ENCODE measurements at places on chromosomes 2 and 18.

- DNase-seq = no peak
Measured at GRCh38 chr2:8719528-8719927, 37.7 kb downstream of the ID2 start.

DNA sequence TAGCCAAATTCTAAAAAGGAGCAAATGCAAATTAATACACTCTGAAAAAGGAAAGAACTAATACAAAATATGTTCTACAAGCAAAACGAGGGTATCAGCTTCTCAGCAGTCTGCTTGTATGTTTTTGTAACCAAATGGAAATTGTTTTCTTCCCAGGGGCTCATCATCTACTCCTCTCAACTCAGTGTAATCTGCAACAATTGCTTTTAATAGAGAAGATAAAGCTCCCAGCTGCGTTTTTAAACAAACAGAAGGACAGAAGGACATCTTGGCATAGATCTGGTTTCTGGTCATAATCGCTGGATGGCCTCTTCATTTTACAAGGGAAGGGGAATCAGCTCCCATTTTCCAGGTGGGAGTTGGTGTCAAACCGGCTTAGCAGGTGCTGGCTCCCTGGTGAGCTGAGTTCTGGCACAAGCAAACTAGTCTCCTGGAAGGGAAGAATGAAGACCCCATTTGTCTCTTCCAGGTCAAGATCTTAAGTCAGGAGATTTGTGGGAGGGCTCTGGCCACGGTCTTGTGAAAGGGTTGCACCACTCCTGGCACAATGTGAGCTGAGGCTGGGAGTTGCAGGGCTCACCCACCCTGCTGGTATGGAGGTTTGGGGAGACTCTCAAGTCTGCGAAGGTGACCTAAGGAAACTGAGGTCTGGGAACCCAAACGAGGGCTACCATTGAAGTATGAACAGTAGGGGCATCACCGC is 41.6 kb downstream of the NPPC start:
- DNase-seq = no peak

GRCh38 chr2:238462782-238463396 is 36.2 kb downstream of the ASB1 start:
- DNase-seq = peak; percentile 45

GRCh38 chr2:171530378-171530777 is 8.1 kb downstream of the CYBRD1 start:
- no peak for DNase-seq

GRCh38 chr2:138581909-138582308 is 80.3 kb downstream of the SPOPL start:
- DNase-seq = no peak

DNA sequence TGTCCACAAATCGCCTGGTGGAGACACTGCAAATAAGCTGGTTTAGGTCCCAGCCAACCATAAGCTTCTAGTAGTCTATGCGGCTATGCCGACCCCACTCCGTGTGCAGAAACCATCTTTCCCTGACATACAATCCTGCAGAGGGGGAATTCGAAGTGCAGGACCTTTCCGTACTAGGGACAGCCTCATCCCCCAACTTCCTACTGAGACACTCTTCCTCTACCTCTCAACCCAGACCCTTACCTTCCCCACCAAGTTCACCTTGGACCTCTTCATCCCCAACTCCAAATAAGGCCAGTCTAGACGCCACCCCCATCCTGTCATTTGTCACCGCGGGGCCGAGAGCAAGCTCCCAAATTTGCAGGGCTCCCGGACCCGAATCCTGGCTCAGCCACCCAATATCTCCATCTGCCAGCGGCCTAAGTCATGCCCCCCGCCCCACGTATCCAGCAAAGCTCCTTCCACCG is 496 bp downstream of the SUCLG1 start:
- no peak for DNase-seq

- no peak for DNase-seq
Measured at GRCh38 chr2:33425586-33426031, 50.8 kb upstream of the RASGRP3 start.

DNA sequence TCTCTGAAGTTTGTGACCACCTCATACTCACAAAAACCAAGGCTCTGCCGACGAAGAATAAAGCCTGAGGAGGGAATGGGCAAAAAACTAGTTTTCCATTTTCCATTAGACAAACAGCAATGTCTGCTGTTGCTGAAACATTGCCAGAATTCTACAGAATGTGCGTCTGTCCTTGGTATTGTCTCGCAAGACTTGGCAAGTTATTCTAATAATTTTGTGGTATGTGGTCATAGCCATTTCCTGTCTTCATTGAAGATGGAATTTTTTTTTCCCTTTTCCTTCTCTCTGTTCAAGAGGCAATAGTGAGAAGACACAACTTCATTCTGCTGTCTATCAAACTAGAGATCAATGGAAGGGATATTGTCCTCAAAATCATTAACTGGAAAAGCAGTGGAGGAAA is 296.1 kb downstream of the RND3 start:
- DNase-seq = peak; percentile 55

GRCh38 chr2:142875652-142876051 is 1.8 kb upstream of the KYNU start:
- no peak for DNase-seq

DNA sequence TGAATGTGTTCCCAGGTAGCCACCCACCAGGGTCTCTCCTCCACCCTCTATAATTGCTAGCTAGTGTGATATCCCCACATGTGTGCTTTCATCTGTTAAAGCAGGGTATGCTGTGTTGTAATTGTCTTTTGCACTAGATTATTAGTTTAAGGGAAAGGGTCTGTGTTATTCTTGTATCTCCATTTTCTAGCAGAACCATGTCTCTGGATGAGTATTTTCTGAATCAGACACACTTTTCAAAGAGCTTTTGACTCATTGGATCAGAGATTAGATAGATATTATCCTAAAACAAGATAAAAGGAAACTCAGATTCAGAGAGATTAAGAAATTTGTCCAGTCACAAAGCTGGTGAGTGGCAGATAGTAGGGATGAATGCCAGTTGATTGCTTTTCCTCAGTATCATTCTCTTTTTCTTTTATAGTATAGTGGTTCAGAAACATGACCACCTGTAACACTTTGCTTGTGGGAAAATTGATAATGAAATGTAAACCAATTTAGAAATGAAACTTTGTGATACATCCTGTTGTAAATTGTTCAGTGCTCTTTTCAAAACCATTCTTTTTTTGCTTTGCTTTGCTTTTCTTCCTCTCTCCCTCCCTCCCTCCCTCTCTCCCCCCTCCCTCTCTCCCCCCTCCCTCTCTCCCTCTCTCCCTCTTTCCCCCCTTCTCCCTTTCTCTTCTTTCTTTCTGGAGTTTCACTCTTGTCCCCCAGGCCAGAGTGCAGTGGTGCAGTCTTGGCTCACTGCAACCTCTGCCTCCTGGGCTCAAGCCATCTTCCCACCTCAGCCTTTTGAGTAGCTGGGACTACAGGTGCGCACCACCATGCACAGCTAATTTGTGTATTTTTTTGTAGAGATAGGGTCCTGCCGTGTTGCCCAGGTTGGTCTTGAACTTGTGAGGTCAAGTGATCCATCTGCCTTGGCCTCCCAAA is 7.4 kb downstream of the MIB1 start:
- DNase-seq = no peak

GRCh38 chr2:229521576-229521975 is 192.8 kb downstream of the DNER start:
- no peak for DNase-seq

DNA sequence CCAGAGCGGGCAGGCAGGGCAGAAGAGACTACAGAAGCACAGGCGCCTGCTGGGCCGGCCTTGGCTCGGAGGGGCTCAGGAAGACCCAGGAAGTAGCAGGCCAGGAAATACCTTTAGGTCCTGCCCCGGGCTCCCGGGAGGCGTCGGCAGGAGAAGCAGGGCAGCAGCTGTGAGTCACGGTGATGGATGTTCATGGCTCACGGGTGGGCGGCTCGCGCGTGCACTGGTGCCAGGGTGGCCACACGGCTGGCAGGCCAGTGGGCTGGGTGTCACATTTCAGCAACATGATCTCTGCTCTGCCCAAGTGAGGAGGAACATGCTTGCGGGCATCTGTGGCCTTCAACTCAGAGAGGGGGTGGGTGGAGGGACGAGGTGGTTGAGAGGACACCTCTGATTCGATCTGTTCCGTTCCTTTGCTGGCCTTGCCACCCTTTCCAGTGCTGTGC is 139.3 kb downstream of the KLHL29 start:
- DNase-seq = peak; percentile 83

DNA sequence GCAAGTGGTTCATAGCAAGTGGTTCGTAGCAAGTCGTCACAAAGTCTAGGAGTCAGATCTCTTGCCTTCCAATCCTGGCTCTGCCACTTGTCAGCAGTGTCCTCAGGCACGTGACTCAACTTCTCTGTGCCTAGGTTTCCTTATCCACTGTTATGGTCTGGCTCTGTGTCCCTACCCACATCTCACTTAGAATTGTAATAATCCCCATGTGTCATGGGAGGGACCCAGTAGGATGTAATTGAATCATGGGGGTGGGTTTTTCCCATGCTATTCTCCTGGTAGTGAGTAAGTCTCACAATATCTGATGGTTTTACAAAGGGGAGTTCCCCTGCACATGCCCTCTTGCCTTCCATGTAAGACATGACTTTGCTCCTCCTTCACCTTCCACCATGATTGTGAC is 51.8 kb upstream of the AP1S3 start:
- no peak for DNase-seq

- no peak for DNase-seq
Measured at GRCh38 chr2:205170399-205170798, 511.9 kb upstream of the NRP2 start.

GRCh38 chr2:171841996-171842395 is 52.0 kb downstream of the SLC25A12 start:
- no peak for DNase-seq

DNA sequence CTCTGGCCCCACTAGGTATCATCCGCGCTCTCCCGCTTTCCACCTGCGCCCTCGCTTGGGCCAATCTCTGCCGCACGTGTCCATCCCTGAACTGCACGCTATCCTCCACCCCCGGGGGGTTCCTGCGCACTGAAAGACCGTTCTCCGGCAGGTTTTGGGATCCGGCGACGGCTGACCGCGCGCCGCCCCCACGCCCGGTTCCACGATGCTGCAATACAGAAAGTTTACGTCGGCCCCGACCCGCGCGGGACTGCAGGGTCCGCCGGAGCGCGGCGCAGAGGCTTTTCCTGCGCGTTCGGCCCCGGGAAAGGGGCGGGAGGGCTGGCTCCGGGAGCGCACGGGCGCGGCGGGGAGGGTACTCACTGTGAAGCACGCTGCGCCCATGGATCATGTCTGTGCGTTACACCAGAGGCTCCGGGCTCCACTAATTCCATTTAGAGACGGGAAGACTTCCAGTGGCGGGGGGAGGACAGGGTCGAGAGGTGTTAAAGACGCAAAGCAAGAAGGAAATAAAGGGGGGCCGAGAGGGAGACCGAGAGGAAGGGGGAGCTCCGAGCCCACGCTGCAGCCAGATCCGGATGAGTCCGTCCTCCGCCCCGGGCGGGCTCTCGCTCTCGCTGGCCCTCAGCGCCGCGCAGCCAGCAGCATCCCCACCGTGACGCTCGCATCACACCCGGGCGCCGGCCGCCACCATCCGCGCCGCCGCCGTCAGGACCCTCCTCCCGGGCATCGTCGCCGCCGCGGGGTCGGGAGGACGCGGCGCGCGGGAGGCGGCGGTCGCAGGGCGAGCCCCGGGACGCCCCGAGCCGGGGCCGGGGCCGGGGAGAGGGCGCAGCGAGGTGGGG is 664 bp downstream of the NETO1 start:
- no peak for DNase-seq

DNA sequence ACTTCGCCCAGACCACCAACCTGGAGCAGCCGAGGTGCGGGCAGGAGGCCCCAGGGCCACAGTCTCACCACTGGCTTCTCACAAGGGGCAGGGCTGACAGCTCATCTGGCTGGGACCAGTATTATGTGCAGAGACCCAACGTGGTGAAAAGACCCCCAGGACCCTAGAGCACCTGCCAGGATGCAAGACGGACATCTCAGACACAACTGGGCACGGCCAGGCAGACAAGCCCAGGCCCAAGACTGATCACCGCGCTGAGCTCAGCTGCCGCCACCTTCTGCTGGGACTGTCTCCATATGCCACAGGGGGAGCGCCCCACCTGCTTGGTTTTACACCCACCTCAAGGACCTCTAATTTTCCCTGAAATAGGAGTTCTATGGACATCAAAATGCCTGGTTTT is 23.2 kb downstream of the HDAC4 start:
- DNase-seq = no peak

DNA sequence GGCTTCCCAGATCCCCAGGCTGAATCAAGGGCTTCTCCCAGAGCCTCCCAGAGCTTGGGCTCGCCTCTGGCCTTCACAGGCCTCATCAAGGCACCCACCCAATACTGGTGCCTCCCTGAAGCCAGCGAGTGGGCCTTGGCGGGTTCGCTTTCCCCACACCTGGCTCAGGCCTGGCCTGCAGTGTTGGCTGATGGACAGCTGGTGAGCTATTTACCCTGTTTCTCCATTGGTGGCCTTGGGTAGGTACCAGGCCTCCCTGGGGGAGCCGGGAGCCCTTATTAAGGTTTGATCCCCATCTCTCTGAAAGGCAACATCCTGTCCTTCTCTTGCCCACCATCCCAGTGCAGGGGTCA is 18.2 kb upstream of the DUSP2 start:
- DNase-seq = no peak

GRCh38 chr18:3625742-3626091 is 175.7 kb downstream of the TGIF1 start:
- DNase-seq = no peak

DNA sequence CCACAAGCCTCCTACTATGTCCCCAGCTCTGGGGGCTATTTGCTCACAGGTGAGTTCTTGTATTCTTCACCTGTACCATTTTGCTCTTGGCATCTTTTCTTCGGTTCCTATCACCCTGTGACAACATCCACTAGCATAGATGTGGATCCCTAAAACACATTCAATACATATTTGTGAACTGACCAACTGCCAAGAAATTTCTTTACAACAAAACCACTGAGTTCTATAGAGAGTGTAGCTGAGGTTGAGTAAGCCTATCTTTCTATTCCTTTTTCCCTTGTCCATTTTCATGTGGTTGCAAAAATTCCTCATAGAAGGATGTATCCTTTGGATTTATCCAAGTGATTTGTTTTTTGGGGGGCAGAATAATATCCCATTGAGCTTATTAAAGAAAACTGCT is 192.7 kb upstream of the ITGA4 start:
- no peak for DNase-seq
